ENCODE measurements at places on chromosomes 4 and X.

GRCh38 chr4:133812236-133812635 is 389.4 kb downstream of the PABPC4L start:
- DNase-seq, result no peak

DNA sequence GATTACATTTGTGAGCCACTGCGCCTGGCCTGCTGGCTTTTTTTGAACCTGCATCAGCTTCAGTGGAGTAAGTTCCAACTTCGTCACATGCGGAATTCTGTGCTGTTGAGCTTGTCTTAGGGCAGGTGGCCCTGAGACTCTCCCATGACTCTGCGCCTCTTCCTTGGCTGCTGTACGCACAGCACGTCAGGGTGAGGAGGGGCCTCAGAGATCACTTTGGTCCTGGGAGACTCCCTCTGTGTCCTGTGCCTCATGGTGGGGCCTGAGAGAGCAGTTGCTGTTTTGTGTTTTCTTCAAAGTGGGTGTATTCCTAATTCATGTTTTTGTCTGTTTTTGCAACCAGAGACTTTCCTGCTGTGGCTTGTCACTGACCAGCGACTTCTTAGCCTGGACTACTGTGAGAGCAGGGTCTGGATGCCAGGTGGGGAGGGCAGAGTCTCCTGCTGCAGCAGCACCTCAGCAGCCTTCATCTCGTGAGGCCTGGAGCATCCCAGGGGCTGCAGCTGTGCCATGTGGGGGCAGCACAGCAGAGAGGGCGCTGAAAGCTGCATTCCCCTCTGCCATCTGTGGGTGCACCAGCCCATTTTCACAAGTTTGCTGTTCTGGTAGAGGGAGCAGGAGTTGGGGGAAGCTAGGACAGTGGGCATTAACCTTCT is 107.8 kb downstream of the TNIP2 start:
- DNase-seq, result no peak

DNA sequence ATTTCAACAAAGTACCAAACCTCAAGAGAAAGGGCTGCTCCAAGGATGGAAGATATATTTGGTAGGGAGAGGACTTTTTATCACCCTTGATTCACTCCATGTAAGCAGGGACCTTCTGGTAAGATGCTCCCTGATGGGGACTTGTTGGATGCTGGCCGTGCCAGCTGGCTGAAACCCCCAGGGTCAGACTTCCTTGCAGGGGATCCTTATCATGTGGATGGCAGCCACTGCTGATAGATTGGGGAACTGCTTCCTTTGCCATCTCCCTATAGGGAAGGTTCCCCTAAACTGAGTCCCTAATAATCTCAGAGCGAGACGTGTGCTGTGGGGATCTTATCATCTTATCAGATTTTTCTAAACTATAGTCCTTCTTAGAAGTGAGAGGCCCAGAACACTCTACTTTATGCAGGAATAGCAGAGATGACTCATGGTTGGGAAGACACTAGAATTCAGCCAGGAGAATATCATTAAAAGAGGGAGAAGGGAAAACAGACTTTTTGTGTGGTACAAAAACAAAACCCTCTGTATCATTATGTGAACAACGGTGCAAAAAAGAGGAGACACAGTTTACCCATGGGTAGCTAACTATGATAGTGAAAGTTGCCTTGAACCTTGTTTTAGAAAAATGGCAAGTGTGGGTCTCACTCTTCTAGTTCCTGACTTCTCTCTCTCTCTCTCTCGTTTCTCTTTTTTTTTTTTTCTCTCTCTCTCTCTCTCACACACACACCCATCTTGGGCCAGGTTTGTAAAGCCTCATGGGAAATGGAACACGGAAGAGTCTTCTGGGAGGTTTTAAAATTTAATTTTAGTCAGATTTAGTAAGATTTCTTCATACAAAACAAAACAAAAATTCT is 16.1 kb downstream of the RHOH start:
- no peak for DNase-seq

DNA sequence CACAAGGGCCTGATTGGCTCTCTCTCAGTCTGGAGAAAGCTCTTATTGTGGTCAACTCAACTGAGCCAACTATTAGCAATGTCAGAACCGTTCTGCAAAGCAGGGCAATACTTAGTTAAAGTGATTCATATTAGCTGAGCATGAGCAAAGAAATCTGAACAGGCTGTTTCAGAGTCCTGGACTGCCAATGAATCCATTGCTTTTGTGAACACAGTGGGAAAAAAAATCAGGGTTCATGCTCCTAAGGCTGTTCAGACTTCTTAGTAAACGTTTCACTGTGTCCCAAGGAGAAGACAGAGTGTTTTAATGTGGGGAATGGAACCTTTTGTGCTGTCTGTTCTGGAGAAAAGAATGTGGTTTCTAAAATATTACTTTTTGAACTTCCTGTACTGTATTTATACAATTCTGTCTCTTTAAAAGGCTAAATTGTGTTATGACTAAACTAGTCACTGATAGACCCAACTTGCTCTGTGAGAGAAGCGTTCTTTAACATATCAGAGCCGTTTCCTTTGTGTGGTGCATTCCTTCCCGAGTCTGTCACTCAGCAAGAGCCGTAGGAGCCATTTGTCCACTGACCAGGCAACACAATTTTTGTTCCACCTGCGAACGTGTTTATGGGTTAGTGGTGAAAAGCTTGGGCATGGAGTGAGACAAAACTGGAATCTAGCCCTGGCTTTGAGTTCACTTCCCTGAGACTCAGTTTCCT is 366.1 kb downstream of the FBXO8 start:
- no peak for DNase-seq

- no peak for DNase-seq
These were observed 786.2 kb downstream of the RAB28 start for GRCh38 chr4:12697970-12698369.

- DNase-seq, result no peak
These were observed 66.8 kb downstream of the SOWAHB start for GRCh38 chr4:76830964-76831703.

- DNase-seq, result no peak
These were observed 48.0 kb upstream of the KLHL8 start for GRCh38 chr4:87268411-87268810.

GRCh38 chr4:173289353-173289727 is 44.8 kb downstream of the HMGB2 start:
- DNase-seq, result no peak

GRCh38 chr4:172547724-172548123 is 620.9 kb upstream of the GALNT7 start:
- DNase-seq, result no peak

DNA sequence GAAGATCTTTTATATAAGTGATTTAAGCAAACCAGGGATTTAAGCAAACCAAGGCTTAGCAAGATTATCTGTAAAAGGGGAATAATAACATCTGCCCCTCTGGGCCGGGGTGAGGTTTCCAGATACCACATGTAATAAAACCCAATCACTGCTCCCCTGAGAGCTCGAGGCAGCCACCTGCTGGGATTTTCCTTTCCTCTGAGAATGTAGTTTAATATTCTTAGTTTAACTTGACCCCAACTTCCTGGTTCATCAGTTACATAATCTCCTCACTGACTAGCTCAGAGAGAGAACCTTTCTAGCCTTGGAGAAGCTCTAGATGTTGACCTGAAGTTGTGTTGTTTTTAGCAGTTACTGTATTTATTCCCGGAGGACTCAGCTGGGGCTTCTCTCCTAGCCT is 322.4 kb downstream of the ARHGAP10 start:
- DNase-seq, result peak; percentile 21

GRCh38 chr4:140952717-140953116 is 180.6 kb downstream of the RNF150 start:
- no peak for DNase-seq

DNA sequence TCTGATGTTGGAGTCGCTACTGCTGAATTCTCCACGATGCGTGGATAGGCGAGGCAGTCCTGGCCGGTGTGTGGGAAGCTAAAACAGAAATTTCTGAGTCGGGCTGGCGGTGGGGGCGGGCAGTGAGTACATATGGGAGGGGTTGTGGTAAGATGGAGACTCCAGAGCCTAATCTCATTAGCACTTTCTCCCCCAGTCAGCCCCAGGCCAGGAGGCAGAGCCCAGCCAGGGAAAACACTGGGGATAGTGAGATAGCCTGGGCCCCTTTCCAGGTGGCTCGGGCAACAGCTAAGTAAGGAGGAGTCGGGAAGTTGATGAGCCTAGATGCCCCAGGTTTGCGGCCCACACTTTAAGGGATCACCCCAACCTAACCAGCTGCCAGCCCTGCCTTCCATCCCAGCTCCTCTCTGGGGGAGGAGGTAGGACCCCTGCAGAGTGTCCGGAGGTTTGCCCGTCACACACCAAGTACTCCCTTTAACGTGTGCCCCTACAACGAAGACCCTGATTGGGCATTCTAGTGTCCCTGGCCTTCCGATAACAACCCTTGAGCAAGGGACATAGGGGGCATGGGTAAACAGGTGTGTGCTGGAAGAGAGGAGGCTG is 2.4 kb upstream of the LOC101059915 start:
- no peak for DNase-seq

DNA sequence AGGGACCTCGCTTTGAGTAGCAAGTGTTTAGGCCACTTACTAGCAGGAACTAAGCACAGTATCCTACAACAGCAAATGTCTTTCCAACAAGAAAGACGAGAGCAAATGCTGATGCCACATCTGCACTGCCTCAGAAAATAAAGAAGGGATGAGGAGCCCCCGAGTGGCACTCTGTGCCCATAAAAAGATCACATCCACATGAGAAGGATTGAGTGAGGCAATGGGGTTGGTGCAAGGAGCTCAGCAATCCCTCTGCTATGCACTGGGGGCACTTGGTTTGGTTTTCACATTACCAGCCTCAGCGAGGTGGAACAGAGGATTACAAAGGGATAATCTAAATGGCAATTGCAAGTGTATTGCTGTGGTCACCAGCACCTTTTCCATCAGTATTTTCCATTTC is 252.8 kb upstream of the SLC7A11 start:
- DNase-seq, result peak; percentile 26

DNA sequence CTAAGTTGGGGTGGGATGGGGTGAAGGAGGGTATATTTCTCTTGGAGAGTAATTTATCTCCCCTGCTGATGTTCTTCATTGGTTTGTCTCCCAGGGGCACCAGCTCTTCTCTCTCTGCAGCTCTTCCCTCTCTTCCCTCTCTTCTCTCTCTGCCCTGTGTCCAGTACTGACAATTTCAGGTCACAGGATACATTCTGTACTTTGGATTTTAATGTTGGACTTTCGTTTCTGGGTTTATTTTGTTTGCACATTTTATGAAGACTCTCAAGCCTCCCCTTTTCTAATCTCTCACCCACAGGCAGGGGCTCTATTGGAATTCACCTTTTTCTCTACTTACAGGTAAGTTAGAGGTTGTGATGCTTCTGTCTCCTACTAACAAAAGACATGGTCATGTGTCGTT is 165.5 kb downstream of the CPEB2 start:
- DNase-seq, result no peak

- no peak for DNase-seq
These were observed 35.5 kb upstream of the BMPR1B start for GRCh38 chr4:94722270-94722669.
